Neural progenitor cell (in vitro differentiated cells): ENCODE measurements at places on chromosomes 3 and 15.

DNA sequence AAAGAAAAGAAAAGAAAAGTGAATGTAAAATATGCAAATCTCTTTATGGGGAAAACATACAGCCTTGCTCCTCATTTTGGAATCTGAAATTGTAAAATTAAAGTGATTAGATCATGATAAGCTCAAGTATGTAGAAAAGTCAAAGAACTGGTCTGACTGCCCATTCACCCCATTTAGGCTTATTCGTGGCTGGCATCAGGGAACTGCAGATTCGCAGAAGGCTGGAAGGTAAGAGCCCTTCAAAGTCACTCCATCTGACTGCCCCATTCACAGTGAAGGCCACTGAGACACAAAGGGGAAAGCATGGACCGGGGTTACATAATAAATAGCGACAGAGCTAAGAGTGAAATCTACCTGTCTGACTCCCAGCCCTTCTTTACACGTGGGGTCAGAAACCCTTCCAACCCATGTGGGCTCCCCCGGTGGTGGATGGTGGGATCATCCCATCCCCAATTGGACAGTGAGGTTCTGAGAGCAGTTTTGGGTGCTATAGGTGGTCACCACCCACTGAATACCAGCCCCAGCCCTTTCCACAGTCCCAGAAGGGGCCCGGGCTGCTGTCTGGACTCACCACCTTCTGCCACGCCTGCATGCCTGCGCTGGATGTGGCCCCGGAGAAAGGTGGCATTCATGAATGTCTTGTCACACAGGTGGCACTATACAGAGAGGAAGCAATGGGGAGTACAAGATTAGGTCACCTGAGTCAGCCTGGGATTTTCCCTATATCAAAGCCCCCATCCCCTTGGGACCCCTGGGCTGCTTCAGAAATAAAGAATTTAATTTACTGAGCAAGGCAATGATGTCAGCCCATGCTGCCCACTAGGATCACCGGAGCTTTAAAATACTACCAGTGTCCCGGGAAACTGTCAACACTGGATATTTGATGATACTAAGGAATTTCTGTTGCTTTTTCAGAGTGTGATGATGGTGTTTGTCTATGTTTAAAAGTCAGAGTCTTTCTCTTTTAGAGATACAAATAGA, 17.9 kb downstream of the DZIP1L start:
- peak; percentile 15 for DNase-seq

DNA sequence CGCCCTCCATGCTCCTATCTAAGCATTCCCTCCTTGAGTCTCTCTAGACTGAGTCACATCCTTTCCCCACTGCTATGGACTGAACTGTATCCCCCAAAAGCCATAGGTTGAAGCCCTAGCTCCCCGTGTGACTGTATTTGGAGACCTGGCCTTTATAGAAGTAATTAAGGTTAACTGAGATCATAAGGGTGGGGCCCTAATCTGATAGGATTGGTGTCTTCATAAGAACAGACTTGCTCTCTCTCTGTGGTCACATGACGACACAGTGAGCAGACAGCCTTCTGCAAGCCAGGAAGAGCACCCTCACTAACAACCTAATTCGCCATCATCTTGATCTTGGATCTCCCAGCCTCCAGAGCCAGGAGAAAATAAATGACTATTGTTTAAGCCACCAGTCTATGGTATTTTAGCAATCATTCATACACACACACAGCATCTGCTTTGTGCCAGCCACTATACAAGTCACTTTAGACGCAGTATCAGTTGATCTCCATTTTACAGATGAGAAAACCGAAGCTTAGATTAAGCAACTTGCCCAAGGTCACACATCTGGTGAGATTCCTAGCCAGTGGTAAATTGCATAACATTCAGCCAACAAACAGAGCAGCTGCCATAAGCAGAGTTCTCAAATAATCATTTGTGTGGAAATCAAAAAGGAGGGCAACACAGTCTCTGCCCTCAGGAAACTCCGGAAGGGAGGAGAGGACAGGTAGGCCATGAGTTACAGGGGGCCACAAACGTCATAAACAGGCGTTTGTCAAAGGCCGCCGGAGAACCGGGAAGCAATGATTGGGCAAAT, 66.3 kb upstream of the HES1 start:
- no peak for DNase-seq

DNA sequence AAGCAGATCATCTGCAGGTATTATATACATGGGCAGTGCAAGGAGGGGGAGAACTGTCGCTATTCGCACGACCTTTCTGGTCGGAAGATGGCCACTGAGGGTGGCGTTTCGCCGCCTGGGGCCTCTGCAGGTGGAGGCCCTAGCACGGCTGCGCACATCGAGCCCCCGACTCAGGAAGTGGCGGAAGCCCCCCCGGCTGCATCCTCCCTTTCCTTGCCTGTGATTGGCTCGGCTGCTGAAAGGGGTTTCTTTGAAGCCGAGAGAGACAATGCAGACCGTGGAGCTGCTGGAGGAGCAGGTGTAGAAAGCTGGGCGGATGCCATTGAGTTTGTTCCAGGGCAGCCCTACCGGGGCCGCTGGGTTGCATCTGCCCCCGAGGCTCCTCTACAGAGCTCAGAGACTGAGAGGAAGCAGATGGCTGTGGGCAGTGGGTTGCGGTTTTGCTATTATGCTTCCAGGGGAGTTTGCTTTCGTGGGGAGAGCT, 639 bp downstream of the MKRN3 start:
- no peak for DNase-seq

DNA sequence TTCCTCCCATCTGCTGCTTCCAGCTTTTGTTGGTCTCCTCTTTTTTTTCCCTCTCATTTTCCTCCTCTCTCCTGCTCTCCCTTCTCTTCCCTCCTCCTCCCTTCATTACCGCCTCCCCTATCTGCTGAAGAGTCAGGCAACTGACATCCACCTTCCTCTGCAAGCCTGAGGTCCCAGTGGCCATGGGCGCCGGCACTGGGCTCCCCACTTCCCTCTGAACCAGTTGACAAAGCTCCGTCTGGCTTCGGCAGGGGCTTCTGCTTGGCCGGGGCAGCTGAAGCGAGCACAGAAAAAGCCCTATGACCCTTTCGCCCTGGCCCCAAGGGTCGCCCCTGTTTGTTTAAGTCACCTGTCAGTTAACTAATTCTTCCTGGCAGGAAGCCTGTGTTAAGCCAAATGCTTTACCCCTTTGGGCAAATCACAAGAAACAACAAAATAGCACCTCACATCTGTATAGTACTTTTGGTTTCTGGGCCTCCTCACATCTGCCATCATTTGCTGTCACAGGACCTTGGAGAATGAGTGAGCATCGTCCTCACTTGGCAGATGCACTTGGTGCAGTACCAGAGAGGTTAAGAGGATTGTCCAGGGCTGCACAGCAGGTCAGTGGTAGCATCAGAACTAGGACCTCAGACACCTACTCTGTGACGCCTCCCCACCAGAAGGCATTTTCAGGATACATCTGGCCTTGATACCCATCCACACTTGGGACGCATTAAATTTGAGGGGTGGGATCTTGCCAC, 27.7 kb downstream of the ITGA11 start:
- no peak for DNase-seq

DNA sequence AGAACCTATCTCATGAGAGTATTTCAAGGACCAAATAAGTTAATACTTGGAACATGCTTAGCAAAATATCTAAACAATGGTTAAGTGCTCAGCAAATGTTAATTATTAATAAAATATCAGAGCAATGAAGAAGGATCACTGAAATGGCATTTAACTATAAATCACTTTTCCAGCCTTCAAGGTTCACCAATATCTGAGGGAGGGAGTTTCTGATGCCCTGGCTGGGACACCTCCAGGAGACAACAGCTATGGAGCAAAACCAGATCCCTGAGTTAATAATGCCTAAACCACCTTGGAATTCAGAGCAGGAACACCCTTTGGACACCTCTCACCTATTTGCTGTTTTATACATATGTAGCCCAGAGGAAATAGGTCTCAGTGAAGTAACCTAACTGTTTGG, 6.4 kb upstream of the FAM174B start:
- DNase-seq, result no peak

DNA sequence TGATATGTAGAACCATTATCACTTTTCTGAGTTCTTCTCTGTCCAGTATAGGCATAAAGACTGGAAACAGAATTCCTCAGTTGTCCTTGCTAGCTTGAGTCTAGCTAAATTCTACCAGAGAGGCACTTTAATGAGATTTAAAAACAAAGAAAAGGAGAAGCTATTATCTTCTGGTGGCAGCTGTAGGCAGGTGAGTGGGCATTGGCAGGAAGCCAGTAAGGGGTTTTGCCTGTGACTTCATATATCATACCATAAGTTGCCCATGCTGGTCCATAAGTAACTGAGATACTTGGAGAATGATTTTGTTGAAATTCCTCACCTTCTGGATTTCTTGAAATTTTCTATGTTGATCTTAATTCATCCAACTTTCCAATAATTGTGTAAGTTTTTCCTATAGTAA, 402.3 kb upstream of the TGFBR2 start:
- DNase-seq, result no peak
